ENCODE measurements at places on chromosomes 2 and 18.

- no peak for DNase-seq
Measured at GRCh38 chr2:100321179-100321865, 979 bp downstream of the LONRF2 start.

- DNase-seq = no peak
Measured at GRCh38 chr2:226862623-226863022, 26.8 kb downstream of the RHBDD1 start.

DNA sequence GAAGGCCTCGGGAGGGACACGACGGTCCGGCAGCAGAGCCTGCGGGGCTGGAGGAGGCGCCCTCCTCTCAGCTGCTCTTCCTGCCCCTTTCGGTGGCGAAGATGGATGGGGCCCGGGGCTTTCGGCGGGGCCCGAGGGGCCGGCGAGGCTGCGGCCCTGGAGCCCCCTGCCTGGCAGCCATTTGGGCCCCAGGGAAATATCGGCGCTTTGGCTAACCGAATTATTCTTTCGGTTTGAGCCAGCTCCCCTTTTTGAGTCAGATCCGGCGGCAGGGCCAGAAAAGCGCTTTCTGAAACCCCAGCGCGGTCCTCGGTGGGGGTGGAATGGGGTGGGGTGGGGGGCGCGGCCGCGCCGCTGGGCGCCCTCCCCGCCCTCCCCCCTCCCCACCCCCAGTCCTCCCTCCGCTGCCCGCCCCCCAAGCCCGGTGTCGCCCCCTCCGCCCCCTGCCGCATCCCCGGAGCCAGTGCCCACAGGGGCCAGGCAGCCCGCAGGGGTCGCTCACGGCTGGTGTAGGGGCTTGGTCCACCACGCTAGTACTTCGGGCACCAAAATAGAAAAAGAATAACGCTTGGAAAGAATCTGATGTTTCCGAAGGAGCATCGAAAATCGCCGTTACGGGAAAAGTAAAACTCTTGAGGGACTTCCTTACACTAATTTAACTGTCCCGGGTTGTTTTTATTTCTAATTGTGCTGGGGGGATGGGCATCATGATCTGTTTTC is 9.1 kb upstream of the ARID5A start:
- no peak for DNase-seq

GRCh38 chr18:52730972-52731619 is 391.1 kb downstream of the DCC start:
- no peak for DNase-seq

DNA sequence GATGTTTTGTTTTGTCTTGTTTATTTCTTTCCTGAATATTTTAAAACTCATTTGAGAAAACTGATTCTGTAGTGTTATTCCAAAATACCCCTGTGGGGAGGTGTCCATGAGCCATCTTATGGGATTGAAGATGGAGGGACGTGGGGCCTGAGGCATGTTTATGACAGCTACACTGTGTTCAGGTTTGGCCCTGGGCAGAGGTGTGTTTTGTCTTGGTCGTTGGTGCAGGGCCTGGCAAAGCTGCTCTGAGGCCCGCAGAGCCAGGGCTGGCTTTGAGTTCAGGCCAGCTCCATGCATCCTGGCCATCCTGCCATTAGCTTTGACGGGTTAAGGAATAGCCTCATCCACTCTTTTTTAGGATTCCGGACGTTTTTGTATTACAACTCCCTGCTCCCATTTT is 68.9 kb downstream of the TMEM18 start:
- no peak for DNase-seq

DNA sequence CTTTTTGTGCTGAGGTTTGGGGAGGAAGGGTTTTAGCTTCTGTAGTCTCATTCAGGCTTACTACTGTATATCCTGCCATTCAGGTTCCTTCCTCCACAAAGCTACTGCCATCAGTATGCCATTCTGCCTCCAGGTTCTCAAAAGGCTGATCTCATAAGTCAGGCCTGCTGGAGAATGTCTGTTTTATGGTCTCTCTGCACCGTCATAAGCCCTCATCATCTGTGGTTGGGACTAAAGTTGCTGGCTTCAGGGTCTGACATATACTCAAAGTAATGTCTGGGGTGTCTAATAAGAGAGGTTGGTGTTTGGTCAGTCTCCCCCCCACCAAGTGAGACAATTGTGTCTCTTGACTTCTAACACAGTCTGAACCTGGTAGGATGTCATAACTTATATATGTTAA is 36.2 kb upstream of the CCBE1 start:
- no peak for DNase-seq

DNA sequence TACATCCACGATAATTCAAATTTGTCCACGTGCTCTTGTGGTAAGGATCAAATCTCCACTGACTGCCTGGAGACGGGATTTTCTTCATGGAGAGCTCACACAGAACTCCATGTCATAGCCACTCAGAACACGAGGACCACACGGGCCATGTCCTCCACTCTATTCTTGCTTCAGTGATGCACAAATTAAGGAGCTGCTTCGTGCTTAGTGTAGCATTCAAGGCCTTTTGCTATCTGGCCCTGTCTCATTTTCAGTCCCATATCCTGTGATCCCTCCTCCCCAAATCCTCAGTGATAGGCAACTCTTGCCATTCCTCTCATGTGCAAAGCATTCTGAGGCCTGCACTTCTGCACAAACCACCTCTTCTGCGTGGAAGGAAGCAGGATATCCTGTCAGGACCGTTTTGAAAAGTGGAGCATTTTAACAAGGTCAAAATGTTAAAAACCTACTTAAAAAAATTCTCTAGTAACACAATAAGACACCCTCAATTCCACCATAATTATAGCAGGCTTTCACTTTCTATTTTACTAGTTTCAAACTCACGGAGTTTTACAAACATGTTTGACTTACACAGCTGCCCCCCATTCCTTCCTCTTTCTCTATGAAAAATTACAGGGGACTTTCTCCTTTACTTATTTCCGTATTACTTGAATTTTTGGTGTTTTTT is 35.2 kb downstream of the ST3GAL5 start:
- no peak for DNase-seq

DNA sequence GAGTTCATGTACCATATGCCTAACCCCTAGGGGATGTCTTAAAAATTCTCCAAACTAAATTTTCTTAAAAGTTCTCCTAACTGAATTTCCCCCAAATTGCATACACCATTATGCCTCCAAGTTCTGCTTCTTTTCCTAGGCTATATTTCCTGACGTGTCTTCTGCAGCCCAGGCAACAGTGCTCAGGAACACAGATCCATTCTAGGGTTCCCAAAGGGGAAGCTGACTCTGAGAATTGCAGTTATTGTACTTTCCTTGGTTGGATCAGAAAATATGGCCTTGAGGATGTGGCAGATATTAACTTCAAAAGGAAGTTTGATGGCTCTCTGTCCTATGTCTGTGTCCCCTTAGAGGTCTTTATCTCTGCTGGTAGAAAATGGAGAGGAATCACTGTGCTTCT is 124.3 kb downstream of the TMEM17 start:
- no peak for DNase-seq

- no peak for DNase-seq
Measured at GRCh38 chr2:172667581-172668325, 67.9 kb upstream of the RAPGEF4 start.

- no peak for DNase-seq
Measured at GRCh38 chr2:70633508-70633907, 79.9 kb upstream of the TGFA start.

- DNase-seq = no peak
Measured at GRCh38 chr2:65549257-65549627, 116.8 kb upstream of the SPRED2 start.

DNA sequence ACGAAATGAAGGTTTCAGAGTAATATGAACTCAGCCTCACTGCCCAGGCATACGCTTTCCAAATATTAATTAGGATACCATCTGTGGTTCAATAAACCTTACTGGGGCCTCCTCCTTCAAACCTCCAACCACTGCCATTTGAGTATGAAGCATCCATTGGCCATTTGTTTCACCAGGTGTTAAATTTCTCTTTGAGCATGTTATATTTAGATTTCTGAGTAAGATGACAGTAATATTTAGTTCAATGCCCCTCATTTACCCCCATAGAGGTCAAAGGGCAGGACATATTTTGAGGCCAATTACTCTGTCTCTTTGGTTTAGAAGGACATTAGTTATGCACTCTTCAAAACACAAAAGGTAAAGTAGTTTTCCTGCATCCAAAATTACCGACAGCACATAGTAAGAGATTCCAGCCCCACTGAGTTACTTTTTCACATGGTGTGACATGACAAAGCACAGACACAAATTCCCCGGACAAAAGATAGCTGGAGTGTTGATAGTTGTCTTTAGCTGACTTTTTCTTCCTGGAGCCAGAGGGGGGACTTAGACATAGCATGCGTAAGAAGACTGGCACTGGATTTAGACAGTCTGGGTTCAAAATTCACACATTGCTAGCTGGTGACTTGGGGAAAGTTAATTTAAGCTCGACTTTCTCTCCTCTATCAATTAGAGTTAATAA is 33.1 kb upstream of the LNPK start:
- no peak for DNase-seq

DNA sequence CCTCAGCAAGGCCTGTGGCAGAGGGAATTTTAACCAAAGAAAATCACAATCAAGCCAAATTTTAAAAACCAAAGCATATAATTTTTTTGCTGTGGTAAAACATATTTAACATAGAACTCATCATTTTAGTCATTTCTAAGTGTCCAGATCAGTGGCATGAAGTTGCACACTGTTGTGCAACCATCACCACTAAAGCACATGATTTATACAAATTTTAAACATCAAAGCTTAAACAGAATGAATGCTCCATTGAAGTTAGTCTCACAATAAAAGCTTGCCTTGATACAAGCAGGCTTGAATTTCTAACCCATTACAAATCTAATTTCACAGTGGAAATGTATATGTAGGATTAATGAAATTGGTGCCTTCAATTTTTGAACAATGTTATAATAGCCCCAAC is 31.2 kb downstream of the FTCDNL1 start:
- DNase-seq = no peak

GRCh38 chr2:209619782-209620181 is 151.8 kb upstream of the UNC80 start:
- DNase-seq = no peak

- DNase-seq = no peak
Measured at GRCh38 chr18:31099450-31100230, 2.6 kb downstream of the DSC2 start.

- no peak for DNase-seq
Measured at GRCh38 chr2:128666596-128666995, 347.9 kb upstream of the HS6ST1 start.

DNA sequence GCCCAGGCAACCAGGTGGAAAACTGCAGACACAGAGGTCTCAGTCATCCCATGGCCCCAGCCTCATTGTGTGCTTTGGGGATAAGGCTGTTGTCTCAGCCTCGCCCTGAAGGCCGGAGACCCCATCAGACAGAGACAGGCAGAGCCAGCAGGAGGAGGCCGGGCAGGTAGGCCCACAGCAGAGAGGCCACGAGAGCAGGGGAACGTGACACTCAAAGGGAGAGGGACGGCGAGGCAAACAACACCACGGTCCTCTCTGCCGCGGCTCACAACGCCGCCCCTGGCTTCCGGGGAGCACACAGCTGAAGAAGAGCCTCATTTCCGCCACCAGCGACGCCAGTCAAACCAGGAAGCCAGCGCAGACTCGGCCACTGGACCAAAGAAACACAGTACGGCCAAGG is 103.3 kb downstream of the ZNF516 start:
- DNase-seq = no peak

- no peak for DNase-seq
Measured at GRCh38 chr18:24018299-24018886, 3.8 kb downstream of the TTC39C start.

DNA sequence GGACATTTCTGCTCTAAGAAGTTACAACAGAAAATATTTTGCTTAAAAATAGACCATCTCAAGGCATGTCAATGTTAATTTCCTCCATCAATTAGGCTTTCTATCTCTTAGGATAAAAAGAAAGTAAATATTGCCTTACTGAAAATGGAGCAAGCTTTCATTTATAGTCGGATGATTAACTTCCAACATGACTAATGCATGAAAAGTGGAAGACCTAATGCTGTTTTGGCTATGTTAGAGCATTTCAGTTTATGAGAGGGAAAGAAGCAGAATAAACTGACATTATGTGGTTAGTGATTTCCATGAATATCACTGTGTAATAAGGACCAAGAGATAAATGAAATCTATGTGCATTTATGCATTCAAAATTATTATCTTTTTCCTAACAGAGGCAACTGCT is 475.2 kb upstream of the UBE2E3 start:
- DNase-seq = no peak

- DNase-seq = no peak
Measured at GRCh38 chr2:74155830-74156229, 8.1 kb upstream of the BOLA3 start.

DNA sequence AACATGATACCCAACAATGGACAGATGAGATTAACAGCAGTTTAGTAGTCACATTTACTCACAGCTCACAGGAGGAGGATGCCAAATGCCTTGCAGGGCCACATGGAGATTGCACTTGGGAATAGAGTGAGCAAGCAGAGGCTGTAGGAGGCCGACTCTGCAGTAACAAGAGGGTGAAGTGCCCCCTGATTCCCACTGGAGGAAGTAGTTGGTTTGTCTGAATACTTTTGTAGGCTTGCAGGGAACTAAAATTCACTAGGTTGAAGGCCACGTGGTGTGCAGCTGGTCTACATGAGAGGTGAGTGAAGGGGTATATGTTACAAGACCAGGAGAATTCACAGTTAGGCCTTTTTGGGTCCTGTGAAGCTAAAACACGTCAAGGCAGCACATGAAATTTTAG is 419.3 kb upstream of the TNP1 start:
- DNase-seq = no peak

GRCh38 chr2:219483451-219484342 is 15.0 kb upstream of the GMPPA start:
- no peak for DNase-seq

GRCh38 chr2:65786765-65787164 is 354.4 kb upstream of the SPRED2 start:
- no peak for DNase-seq

GRCh38 chr2:165698444-165698884 is 95.6 kb downstream of the GALNT3 start:
- DNase-seq = no peak

DNA sequence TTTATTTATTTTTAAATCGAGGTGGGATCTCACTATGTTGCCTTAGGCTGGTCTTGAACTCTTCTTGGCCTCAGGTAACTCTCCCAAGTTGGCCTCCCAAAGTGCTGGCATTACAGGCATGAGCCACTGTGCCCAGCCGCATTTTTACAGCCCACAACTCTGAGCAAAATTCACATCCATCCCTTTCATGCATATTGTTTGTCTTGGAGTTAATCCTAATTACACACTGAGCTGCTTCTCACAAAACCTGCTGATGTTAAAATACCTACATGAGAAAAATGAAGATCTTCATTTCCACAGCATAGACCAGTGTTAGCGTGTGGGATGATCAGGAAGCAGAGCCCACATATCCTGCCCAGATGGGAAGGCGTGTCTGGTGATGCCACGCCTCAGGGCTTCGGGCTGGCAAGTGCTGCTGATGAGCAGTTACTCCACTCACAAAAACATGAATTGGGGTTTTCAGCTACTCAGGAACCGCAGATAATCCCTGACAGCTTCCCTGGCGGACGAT is 14.6 kb downstream of the ITGB1BP1 start:
- DNase-seq = no peak

- DNase-seq = no peak
Measured at GRCh38 chr2:152790883-152791282, 72.5 kb downstream of the ARL6IP6 start.

- no peak for DNase-seq
Measured at GRCh38 chr2:185044323-185044874, 446.1 kb downstream of the ZNF804A start.
